ENCODE measurements at places on chromosomes 11 and 22.

DNA sequence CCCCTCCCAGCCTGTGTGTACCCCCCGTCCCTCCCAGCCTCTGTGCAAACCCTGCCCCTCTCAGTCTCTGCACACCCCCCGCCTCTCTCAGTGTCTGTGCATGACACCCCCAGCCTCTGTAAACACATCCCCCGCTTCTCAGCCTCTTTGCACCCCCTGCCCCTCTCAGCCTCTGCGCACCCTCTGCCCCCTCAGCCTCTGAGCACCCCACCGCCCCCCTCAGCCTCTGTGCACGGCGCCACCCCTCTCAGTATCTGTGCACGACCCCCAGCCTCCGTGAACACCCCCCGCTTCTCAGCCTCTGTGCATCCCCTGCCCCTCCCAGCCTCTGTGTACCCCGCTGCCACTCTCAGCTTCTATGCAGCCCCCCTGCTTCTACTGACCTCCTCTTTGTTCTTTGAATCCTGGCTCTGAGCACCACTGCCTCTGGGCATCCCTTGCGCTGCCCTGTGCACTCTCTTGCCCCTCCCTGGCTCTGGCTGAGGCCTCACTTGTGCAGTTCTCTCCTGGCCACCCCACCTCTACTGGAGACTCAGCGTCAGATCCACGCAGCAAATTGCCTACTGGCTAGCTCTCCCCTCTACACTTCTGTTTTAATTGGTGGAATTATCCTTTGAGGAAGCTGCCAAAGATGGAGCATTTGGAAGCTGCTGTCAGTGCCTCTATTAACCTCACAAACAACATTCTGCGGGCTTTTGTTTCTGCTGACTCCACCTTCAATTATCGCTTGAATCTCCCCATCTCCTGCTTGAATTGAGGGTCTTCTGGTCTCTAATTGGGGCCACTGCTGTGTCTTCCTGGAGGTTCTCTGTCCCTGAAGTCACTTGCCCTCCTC, 838.6 kb downstream of the TBC1D22A start:
- no peak for DNase-seq

- no peak for DNase-seq
Measured at GRCh38 chr11:20277014-20277413, 86.5 kb upstream of the HTATIP2 start.

GRCh38 chr11:8068605-8069221, 12.3 kb upstream of the TUB start:
- no peak for DNase-seq

DNA sequence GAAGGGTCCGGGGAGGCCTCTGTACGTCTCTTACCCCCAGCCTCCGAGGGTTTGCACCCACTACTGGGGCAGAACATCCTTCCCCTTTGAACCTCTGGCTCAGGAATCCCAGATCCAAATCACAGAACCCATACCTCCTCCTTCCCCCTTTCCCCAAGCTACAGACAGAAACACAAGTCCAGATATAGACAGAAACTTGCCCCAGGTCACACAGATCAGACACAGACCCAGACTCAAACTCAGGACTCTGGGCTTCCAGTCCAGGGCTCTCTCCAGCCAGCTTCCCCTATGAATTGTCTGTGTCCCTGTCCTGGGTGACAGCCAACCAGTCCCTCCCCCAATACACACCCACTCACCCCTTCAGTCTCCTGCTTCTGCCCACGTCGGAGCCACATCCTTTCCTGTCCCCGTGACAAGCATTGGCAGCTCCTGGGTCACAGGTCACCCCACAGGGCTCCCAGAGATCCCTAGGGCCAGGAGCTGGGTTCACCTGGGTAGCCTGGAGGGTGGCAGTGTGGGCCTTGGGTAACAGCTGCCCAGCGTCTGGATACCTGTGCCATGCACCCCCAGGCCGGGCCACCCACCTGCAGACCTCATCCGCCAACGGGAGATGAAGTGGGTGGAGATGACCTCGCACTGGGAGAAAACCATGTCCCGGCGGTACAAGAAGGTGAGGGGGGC, 772 bp downstream of the TBC1D10C start:
- no peak for DNase-seq

GRCh38 chr11:44824300-44824704, 97.5 kb downstream of the TSPAN18 start:
- no peak for DNase-seq

DNA sequence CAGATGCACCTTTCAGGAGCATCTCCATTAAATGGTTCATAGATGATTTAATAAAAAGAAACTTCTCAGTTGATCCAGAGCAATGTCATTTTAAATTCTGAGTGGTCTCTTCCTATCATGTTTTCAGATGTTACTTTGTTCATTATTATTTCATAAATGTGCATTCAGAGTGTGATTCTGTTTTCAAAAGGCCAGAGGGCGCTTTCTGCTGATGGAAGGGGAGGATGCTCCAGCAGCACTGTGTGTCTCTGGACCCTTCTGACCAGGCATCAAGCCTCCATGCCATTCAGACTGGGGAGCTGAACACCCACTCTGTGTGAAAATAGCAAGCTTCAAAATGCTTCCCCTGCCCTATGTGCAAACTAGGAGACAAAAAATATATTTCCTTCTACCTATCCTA, 23.9 kb upstream of the CRTAM start:
- no peak for DNase-seq

- no peak for DNase-seq
Measured at GRCh38 chr11:130216591-130217132, 57.1 kb downstream of the ST14 start.

GRCh38 chr22:39463931-39464390, 7.1 kb downstream of the MGAT3 start:
- no peak for DNase-seq

DNA sequence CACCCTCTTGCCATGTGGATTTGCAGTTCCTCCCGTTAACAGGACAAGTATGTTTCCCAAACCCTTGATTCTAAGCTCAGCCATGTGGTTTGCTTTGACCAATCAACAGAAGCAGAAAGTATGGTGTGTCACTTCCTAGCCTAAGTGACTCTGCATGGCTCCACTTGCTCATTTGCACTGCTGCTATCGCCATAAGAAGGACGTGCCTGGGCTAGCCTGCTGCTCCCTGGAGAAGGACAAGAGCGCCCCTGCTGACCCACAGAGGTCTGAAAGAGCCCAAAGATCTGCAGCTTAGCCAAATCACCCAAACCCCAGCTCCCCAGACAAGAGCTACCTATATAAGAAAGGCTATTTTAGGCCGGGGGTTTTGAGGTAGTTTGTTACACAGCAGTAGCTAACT, 18.0 kb downstream of the TBRG1 start:
- DNase-seq = no peak

DNA sequence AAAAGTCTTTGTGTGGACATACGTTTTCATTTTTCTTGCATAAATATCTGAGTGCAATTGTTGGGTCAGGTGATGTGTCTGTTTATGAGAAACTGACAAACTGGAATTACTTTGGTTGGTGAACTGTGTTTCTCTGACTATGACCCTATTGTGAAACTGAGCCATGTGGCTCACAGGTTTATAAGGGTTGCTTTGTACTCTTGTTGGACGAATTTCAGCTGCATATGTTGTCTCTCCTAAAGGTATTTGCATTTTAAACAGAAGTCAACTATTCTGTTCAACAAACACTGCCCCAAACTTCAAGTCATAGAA, 34.4 kb upstream of the RASD2 start:
- no peak for DNase-seq

DNA sequence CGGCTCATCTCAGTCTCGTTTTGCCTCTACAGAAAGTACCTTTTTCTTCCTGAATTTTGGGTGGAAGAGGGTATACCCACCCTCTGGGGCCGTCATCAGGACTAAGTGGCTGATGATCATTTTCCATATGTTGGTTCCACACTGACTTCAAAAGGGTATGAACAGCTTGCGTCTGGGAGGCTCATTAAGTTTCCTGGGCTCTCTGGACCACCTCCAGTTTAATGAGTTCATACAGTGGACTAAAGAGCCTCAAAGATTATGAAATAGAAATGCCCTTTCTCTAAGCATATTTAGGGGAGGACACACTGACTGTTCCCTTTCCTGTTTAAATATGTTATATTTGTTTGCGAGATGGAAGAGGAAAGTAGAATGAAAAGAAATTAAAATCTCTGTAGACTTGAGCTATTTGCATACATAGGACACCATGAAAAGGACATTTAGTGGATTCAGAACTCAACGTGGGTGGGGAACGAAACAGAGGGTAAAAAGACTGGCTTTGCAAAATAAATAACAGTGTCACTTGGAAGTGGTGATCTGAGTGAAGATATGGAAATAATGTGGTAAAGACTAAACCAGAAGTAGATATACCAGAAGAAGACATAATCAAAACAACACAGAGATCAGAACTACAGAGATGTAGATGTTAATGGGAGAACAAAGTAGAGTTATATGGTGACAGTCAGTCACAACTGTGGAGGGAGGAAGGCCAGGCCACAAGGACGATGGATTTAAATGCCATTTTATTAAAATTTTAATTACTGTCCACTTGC, 18.7 kb downstream of the LDLRAD3 start:
- DNase-seq = no peak

DNA sequence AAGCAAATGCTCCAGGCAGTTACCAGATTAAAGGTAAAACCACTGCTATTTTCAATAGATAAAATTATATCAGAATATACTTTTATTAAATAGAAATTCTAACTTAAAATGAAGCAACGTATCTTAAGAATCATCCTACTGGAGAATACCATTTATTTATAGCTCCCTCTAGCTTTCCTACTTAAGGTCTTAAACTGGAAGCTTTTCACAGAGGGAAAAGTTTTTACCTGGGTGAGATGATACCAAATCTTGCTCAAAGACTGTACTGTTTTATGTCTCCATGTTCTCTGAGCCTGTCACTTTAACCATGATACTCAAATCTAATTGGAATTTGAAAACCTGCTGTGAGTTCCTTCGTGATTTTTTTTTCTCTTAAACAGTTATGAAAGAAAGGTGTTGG, 291.8 kb downstream of the AASDHPPT start:
- no peak for DNase-seq

DNA sequence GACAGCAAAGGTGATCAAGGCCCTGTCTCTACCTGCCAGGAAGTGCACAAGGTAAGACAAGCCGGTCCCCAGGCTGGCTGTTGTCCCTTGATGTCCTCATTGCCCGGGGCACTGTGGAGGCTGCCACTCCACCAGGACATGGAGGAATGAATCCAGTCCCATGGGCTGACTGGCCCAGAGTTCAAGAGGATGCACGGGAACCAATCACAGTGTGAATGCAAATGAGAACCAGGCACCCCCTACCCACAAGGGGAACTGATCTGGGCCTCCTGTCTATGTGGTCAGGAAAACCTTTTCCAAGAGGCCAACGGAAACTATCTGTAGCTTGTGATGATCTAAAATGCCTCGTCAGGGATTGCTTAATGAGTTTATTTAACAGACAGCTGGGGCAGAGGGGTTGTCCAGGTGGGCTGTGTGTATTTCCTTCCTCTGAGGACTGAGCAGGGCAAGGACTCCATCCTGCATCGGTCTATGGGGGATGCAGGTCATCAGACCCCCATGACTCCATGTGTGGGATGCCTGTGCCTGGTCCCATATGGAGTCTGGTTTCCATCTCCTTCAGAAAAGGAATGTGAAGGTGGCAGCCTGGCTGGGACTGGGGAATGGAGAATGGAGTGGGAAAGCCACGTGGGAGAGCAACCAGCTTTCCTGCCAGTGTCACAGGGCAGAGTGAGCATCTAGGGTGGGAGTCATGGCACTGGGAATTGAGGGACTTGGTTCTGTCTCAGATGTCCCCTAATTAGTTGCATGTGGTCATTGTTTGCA, 60.5 kb downstream of the CD82 start:
- no peak for DNase-seq

DNA sequence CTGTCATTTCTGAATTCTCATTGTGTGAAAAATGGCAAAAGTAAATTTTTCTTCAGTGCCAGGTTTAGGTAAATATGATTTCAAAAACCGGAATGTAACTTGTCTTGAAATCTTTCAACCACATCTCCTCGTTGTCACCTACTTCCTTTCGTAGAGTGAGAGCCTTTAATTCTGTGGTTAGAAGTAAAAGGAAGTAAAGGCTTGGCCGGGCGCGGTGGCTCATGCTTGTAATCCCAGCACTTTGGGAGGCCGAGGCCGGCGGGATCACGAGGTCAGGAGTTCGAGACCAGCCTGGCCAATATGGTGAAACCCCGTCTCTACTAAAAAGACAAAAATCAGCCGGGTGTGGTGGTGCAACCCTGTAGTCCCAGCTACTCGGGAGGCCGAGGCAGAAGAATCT, 29.8 kb downstream of the SGSM3 start:
- no peak for DNase-seq

DNA sequence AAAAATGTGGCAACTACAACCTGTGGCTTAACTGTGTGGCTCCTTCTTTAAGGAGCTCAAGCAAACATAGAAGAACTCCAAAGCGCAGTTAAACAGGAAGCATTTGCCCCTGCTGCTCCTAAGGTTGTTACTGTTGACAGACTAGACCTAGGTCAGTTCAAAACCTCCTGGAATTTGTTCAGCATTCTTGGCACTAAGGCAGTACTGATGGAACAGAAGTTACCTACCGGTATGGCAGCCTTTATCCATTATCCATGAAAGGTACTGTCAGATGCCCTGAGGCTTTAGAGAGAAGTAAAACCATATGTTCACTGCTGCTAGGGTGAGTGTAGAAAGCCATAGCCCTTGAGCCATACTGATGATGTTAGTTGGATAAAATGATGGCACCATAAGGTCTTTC, 916.5 kb upstream of the FAT3 start:
- no peak for DNase-seq

Measured in GM12891 (cell line).